ENCODE measurements at places on chromosomes 2 and 18.

DNA sequence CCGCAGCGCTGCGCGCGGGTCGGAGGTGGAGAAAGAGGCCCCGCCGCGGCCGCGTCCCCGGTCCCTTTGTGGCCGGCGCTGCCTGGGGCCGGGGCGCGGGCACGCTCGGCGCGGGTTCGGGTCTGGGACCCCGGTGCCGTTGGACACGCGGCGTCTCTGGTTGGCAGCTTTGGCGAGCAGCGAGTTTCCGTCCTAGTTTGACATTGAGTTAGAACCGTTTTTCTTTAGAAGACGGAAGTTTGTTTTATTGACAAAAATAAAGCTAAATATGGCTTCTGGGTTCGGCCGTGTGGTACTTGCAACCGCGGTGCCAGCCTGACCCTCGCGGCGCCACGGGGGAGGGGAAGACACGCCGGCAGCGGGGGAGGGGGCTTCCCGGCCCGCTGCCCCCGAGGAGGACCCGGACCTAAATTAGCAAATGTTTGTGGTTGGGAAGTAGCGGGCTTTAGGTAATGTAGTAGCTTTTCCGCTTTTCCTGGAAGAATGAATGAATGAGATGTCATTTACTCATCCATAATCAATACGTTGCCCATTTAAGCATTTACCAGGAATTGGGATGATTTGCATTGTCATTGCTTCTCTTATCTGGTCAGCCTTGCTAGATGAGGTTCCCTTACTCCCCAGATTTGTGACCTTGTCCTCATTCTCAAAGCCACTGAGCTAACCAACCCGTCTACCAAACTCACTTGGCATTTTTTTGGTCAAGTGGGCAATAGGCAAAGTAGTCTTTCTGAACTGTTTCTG, 530 bp downstream of the GALNT1 start:
- peak; percentile 12 for DNase-seq

- DNase-seq = no peak
These were observed 56.7 kb downstream of the ALPK2 start for GRCh38 chr18:58572181-58572580.

DNA sequence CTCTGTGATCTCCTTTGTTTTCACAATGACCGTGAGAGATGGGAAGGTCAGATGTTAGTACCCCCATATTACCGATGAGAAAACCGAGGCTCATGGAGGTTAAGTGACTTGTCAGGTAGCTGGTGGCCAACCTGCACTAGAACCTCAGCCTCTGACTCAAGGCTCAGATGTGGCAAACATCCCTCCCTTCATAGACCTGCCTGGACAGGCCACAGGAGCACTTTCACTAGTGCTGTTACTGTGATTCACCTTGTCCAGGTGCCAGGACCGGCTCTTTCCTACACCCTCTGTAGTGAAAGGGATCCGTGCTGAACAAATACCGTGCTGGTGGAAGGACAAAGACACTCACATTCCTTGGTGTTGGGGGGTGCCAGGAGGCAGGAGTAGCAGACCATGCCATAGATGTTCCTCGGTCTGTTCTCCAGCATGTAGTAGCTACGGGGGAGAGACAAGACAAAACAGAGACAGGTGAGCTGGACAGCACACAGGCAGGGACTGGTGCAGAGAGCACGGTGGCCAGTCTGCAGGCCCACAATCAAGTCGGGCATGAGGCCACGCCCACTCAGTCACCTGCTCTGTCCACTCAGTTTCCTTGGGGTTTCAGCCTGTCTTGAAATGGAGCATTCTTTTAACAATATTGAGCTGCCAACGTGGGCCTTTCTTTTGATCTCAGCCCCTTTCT, 65.9 kb downstream of the EDAR start:
- DNase-seq = no peak

- DNase-seq = peak; percentile 67
These were observed 891 bp upstream of the KHK start for GRCh38 chr2:27085673-27086089.

GRCh38 chr2:200476836-200477235, 33.0 kb downstream of the KCTD18 start:
- no peak for DNase-seq

All from inflammatory macrophage (primary cell).